G401 (cell line): ENCODE measurements at places on chromosomes 3 and 15. TPM values are rescaled to one million over a fixed set of nuclear protein-coding genes. Genes with fewer than 3 reads are reported as not detected.

GRCh38 chr3:100289339-100289738, 28.5 kb downstream of the TBC1D23 start:
- no peak for DNase-seq

GRCh38 chr15:79430901-79431635, 1.1 kb upstream of the MINAR1 start:
- peak; percentile 72 for DNase-seq

GRCh38 chr3:39104961-39105686, 2.3 kb downstream of the GORASP1 start:
- no peak for DNase-seq

GRCh38 chr3:105584003-105584790, 217.5 kb downstream of the ALCAM start:
- DNase-seq = no peak

GRCh38 chr3:57768595-57768994, 12.5 kb downstream of the SLMAP start:
- DNase-seq = no peak

- no peak for DNase-seq
Measured at GRCh38 chr3:22942981-22943380, 260.1 kb upstream of the UBE2E2 start.

GRCh38 chr3:125440970-125441369, 65.8 kb upstream of the ZNF148 start:
- DNase-seq = no peak

Gene PLD1
- total RNA-seq = not detected in 2 replicates

Gene LSAMP
- 21.5 and 45.1 TPM in 2 replicates for total RNA-seq

Gene THRB
- total RNA-seq = not detected in 2 replicates

Gene EPHA6
- total RNA-seq = not detected in 2 replicates

Gene ZNF80
- total RNA-seq = not detected in 2 replicates

Gene CIDEC
- total RNA-seq = not detected in 2 replicates

Gene ALG1L2
- not detected in 2 replicates for total RNA-seq

Gene GXYLT2
- total RNA-seq = 10.3 and 13.9 TPM in 2 replicates
